ENCODE measurements at places on chromosomes 3 and 15. TPM values are rescaled to one million over a fixed set of nuclear protein-coding genes. Genes with fewer than 3 reads are reported as not detected.

Gene SIDT1
- total RNA-seq = 3.1 TPM

Gene MYL3
- total RNA-seq = 33.1 TPM

GRCh38 chr3:120101624-120102023 lies 7.4 kb upstream of the GSK3B start:
- DNase-seq = no peak

- no peak for DNase-seq
These were observed 62.3 kb upstream of the IGF1R start for GRCh38 chr15:98586066-98586465.

- peak; percentile 86 for DNase-seq
These were observed 20.3 kb upstream of the ABTB1 start for GRCh38 chr3:127652246-127652995.

Gene TMEM108
- 4.6 TPM for total RNA-seq

Gene TM4SF18
- 11.2 TPM for total RNA-seq

- no peak for DNase-seq
These were observed 14.2 kb upstream of the ULK3 start for GRCh38 chr15:74857082-74857655.

DNA sequence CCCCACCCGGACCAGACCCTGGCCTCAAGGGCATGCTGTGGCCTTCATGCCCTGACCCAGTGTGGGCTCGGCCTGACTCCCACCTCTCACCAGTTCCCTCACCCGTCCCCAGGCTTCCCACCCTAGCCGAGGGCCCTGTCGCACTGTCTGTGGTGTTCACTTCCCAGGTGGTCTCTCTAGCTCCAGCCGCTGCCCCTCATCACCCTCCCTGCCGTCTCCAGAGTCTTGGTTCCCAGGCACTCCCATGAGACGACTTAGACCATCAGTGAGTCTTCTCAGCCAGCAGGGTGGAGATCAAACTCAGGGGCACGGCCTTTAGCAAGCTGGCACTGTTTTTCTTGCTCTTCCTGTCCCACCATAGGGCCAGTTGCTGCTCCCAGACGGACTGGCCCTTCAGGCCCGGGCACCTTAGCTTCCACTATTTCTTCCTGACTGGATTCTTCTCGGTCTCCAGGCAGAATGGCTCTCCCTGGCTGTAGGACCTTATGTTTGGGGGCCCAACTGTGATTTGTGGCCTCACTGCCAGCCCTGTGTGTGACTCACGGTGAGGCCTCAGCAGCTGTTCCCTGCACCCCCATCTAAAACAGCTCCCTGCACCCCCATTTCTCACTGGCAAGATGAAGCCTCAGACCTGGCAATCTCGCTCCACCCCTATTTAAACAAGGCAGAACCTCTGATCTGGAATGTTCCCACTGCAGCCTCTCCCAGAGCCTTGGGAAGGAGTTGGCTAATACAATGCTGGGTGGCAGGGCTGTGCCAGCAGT lies 9.4 kb upstream of the PCSK6 start:
- no peak for DNase-seq

- peak; percentile 85 for DNase-seq
These were observed 567 bp downstream of the TOP2B start for GRCh38 chr3:25663869-25664811.

Gene TTLL13
- not detected for total RNA-seq

Gene STARD9
- 31.1 TPM for total RNA-seq
